EL (cell line): ENCODE measurements at places on chromosomes 3 and 15.

GRCh38 chr15:32649342-32649741 lies 7.8 kb downstream of the SCG5 start:
- peak; percentile 42 for DNase-seq

GRCh38 chr3:187952849-187953248 lies 201.1 kb upstream of the LPP start:
- DNase-seq, result no peak

DNA sequence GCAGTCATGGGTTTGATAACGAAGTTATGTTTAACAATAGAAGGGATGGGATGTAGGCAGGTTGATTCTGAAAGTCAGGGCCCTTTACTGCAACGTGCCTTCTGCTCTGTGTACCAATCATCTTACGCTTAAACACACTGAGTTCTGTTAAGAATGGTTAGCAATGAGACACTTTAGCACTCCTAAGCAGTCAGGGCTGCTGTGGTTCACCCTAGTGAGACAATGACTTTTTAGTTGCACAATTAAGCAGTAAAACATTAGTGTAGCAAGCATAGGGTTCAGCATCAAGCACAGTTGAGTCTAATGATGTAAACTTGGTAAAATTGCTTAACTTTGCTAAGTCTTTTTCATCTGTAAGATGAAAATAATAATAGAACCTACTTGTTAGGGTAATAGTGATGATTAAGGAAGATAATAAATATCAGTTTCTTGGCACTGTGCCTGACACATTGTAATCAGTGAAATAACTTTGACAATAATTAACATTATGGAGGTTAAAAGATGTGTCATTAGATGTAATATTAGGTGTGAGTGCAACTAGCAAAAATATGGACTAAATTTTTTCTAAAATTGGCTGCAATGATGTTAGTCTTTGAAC lies 484.2 kb upstream of the THBS1 start:
- no peak for DNase-seq

- DNase-seq, result no peak
Measured at GRCh38 chr3:46542801-46543201, 23.3 kb downstream of the LRRC2 start.

GRCh38 chr15:58260205-58260724 lies 122.1 kb downstream of the AQP9 start:
- DNase-seq, result peak; percentile 20

DNA sequence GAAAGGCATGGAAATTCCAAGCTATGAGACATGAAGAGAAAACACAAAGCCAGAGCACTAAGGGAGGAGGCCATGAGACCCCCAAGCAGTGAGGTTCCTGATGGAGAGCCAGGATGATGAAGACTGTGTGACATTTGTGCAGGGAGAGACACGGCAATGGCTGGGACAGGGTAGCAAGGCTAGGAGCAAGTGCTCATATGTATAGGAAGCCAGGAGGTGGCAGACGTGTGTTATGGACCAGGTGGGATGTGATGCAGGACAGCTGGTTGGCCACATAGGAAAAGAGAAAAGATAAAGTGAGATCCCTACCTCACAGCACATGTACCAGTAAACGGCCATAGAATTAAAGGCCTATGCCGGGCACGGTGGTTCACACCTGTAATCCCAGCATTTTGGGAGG lies 112.7 kb downstream of the APBA2 start:
- DNase-seq, result no peak

- no peak for DNase-seq
Measured at GRCh38 chr3:177992993-177993970, 543.0 kb upstream of the KCNMB2 start.

- DNase-seq, result peak; percentile 47
Measured at GRCh38 chr3:105355408-105356061, 11.2 kb upstream of the ALCAM start.

- no peak for DNase-seq
Measured at GRCh38 chr15:29750754-29751153, 71.5 kb downstream of the TJP1 start.

DNA sequence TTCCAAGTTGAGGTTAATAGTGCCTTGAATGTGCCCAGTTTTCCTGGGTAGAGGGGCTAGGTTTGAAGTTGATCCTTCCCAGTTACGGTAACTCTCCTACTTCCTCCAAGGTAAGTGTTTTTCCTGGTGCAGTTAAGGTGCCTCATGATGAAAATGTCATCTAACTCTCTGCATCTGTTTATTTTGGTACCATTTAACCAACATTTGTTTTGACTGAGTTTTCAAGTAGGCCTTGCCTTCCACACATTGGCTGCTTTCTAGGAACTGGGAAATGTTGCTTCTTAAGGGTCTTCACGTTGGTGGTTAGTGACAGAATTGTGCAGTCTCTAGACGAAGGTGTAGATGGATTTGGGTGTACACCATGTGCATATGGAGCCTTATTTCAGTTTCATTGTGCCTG lies 31.3 kb downstream of the USP3 start:
- no peak for DNase-seq

DNA sequence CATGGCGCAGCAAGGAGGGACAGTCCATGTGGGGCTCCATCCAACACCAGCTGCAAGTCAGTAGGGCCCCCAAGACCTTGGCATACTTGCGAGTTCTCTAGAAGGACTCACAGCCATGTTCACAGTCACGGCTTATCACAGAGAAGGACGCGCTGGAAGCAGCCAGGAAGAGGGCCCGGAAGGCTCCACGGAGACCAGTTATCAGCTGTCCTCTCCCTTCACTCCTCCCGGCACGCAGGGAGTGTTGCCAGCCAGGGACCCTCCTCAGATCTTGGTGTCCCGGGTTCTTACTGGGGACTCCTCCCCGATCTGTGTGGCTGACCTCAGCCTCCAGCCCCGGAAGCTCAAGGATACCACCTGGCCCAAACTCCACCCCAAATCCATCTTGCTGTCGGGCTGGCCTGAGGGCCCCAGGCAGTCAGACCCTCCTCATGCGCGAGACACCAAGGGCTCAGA lies 68.0 kb downstream of the SLTM start:
- no peak for DNase-seq

DNA sequence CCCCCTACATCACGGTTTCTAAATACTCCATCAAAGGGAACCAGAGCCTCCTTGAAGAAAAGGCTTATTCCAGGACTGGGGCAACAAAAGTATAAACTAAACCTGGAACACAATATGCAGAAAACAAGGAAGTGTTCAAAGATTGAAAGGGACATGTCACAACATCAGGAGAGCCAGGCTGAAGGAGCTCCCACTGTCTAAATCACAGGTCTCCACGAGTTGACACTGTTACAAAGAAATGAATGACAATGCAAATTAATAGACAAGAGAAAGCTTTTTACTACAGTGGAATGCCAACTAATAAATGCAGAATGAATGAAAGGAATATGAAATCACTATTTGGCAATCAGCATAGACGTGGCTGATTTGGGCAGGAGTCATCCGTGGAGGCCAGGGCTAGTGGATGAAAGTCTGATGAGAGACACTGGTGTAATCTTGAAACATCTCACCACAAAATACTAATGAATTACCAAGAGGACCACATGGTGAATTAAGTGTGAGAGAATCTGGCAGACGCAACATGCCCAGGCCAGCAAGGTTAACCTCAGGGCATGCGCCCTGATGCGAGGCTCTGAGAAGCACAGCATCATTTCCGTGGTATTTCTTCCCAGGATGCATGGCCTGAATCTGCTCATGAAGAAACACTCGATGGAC lies 123.8 kb upstream of the TJP1 start:
- DNase-seq, result peak; percentile 90

GRCh38 chr3:8739757-8740504 lies 6.3 kb downstream of the CAV3 start:
- peak; percentile 91 for DNase-seq

DNA sequence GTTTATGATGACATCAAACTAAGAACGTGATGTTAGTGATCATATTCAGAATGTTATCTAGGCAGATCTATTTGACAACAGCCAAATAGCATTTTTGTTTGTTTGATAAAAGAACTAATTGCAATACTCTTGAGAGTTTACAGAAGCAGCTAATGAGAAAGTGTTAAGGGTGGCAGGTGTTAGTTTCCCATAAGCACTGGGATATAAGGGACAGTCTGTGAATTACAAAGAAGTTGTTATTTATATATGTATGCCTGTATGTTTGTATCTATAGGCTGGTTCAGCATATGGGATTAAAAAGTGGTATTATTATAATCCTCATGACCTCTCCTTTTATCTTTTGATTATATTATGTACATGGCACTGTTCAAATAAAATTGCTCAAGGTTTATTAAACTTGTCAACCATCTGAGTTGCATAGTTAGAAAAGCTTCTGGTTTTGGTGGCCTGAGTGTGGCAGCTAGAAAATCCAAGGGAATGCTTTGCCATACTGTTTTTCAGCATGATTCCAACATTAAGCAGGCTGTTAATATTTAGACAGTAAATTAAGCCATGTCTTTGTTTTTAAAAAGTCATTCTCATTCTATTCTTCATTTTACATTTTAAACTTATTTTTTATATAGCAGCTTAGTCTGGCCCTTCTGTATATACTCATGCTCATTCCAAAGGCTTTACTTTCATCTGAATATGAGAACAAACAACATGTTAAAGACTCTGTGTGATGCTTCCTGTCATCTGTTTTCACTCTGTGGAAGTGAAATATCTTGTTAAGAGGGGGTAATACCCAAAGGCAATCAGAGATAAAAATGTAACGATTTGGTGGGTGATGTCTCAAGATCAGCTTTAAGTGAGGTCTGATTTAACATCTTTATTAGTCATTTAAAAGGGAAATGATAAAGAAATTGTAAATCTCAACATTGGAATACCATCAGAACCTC lies 13.1 kb downstream of the ROBO2 start:
- DNase-seq, result no peak

DNA sequence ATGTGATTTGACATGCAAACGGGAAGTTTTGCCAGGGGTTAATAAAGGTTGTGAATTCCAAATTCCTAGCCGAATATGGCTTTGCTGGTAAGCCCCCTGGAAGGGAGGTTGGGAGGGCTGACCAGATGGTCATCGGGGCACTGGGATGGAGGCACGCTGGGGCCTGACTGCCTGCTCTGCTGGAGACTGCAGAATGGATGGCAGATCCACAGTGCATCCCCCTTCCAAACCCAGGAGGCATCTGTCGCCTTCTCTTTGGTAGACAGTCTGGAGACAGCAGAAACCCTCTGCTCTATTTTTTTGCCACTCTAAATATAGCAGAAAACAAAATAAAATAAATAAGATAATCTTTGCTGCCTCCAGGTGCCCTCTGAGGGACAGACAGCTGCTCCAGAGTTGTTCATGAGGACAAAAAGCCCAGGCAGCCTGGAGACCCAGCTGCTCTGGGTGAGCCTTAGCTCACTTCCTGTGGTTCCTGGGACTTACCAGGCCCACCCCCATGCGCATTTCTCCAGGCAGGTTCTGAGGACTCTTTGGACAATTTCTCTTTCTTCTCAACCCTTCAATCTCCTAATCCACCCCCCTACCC lies 6.1 kb upstream of the SPTBN5 start:
- DNase-seq, result no peak

GRCh38 chr3:27789420-27789819 lies 67.3 kb upstream of the EOMES start:
- DNase-seq, result no peak

- DNase-seq, result peak; percentile 27
Measured at GRCh38 chr3:57796261-57796660, 40.2 kb downstream of the SLMAP start.

DNA sequence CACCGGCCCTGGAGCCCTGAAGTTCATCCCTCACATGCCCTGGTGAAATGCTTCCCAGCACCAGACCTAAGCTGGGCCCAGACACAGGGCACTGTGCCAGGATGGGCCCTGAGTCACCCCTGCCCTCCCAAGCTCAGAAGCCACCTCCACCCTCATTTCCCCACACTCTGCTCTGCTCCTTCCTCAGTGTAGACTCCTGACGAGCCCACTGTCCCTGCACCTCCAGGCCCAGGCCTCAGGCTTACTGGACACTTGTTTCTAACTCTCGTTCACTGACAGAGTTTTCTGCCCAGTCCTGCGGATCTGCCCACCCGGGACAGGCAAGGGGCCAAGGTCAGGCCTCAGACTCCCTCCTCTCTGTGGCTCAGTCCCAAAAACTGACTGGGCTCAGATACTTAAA lies 112.6 kb upstream of the RNF7 start:
- DNase-seq, result peak; percentile 47

- DNase-seq, result no peak
Measured at GRCh38 chr3:133424937-133425869, 25.3 kb downstream of the BFSP2 start.

DNA sequence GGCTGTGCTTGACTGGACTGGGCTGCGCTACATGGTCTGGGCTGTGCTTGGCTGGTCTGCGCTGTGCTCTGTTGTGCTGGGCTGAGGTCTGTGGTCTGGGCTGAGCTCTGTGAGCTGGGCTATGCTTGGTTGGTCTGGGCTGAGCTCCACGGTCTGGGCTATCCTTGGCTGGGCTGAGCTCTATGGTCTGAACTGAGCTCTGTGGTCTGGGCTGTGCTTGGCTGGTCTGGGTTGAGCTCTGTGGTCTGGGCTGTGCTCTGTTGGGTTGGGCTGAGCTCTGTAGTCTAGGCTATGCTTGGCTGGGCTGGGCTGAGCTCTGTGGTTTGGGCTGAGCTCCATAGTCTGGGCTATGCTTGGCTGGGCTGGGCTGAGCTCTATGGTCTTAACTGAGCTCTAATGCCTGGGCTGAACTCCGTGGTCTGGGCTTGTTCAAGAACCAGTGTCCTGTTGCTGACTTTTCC lies 92.0 kb downstream of the PLXNA1 start:
- DNase-seq, result peak; percentile 53

DNA sequence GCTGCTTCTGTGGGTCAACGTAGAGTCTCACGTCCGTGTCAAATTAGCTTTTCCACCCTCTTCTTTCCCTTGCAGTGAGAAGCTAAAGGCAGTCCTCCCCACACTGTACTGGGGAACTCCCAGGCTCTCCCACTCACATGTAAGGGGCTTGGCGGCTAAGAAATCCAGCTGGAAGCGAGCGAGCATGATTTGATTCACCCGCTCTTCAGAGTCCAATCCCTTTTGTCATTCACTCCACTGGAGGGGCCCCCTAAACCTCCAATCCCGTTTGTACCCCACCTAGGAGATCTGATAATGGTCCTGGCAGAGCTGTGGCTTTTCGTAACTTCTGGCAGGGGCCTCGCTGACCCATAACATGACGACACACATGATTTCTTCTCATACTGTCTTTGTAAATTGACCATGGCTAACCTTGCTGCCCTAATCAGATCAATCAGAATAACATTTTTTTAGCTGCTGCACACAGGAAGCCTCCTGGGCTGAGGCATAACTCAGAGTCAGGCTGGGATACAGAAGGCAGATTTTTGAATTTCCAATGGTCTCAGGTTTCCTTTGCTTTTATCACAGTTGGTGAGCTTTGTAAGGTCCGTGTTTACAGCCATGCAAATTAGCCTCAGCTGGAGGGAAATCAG lies 235.2 kb downstream of the GREM1 start:
- DNase-seq, result no peak

GRCh38 chr3:34807611-34808010 lies 831.7 kb upstream of the ARPP21 start:
- no peak for DNase-seq

DNA sequence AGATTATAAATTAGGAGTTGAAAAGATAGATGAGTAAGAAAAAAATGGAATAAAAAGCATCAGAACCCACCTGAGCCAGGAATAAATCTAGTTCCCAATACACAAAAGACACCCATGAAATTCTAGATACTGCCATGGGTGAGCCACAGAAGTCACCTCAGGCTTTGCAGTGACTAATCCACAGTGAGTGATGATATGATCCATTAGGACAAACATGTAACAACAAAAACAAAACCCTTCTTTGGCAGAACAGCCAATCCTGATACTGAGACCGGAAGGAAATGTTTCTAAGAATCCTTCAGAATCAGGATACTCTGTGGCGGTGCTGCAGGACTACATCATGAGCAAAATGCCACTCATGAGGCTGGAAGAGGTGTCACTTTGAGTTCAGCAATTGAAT lies 15.0 kb upstream of the MINDY4B start:
- DNase-seq, result peak; percentile 2
